ENCODE measurements at places on chromosomes 5 and 9. TPM values are rescaled to one million over a fixed set of nuclear protein-coding genes. Genes with fewer than 3 reads are reported as not detected.

FOXI1 gene
- total RNA-seq, result not detected

SCGB3A2 gene
- not detected for total RNA-seq

MEIKIN gene
- not detected for total RNA-seq

FRMD3 gene
- 0.44 TPM for total RNA-seq

SHISAL2B gene
- not detected for total RNA-seq

INSL4 gene
- not detected for total RNA-seq

SNCAIP gene
- 0.66 TPM for total RNA-seq

STK32A gene
- 0.44 TPM for total RNA-seq

RNF180 gene
- 2.0 TPM for total RNA-seq

HAUS6 gene
- total RNA-seq, result 11.2 TPM

PTTG1 gene
- 402 TPM for total RNA-seq

FGF18 gene
- total RNA-seq, result 0.29 TPM

RNF20 gene
- total RNA-seq, result 30.4 TPM

SPATA31E1 gene
- not detected for total RNA-seq

SMIM33 gene
- not detected for total RNA-seq

KCNIP1 gene
- not detected for total RNA-seq

PPP3R2 gene
- total RNA-seq, result not detected

LMAN2 gene
- 418 TPM for total RNA-seq

NR4A3 gene
- 2.0 TPM for total RNA-seq

WWC1 gene
- total RNA-seq, result 2.3 TPM

GABRB2 gene
- total RNA-seq, result not detected

MCCC2 gene
- total RNA-seq, result 29.4 TPM

ALAD gene
- total RNA-seq, result 36.4 TPM

PCDHGA6 gene
- total RNA-seq, result 6.3 TPM

ZNF462 gene
- total RNA-seq, result 17.0 TPM

GMCL2 gene
- not detected for total RNA-seq

MAMDC4 gene
- total RNA-seq, result 1.3 TPM

CCNO gene
- total RNA-seq, result not detected

NR5A1 gene
- total RNA-seq, result not detected

RECK gene
- total RNA-seq, result 81.6 TPM

PGM5 gene
- total RNA-seq, result 88.8 TPM
